Smooth muscle cell of trachea (primary cell): ENCODE measurements at places on chromosomes 3 and 15. TPM values are rescaled to one million over a fixed set of nuclear protein-coding genes. Genes with fewer than 3 reads are reported as not detected.

The CLDN16 gene
- not detected in 2 replicates for total RNA-seq

The GOLGA6L7 gene
- not detected in 2 replicates for total RNA-seq

The CCR3 gene
- total RNA-seq: 0.33 TPM in 1 of 2 replicates, not detected in the other

The SPATA12 gene
- total RNA-seq: under 0.01 and 0.15 TPM in 2 replicates

The BOC gene
- total RNA-seq: 3.3 and 8.6 TPM in 2 replicates

The SLC12A1 gene
- not detected in 2 replicates for total RNA-seq

The SH3GL3 gene
- 0.17 and 0.29 TPM in 2 replicates for total RNA-seq

The MYO9A gene
- total RNA-seq: 43.7 and 59.1 TPM in 2 replicates

The CLRN1 gene
- total RNA-seq: not detected in 2 replicates

The SKOR1 gene
- total RNA-seq: 0.15 and 0.17 TPM in 2 replicates

The FBXW12 gene
- 0.15 TPM in 1 of 2 replicates, not detected in the other for total RNA-seq

The LMAN1L gene
- total RNA-seq: 0.15 TPM in 1 of 2 replicates, not detected in the other

The CD200R1 gene
- total RNA-seq: under 0.01 TPM in 1 of 2 replicates, not detected in the other

The CFAP100 gene
- not detected in 2 replicates for total RNA-seq

The LDHAL6B gene
- total RNA-seq: not detected in 2 replicates

The ALCAM gene
- total RNA-seq: 91.6 and 133 TPM in 2 replicates

The GAP43 gene
- 0.33 and 1.7 TPM in 2 replicates for total RNA-seq
